ENCODE measurements at places on chromosomes 12 and 14.

- DNase-seq, result no peak
Observed at GRCh38 chr12:454833-455232, 4.9 kb upstream of the B4GALNT3 start.

DNA sequence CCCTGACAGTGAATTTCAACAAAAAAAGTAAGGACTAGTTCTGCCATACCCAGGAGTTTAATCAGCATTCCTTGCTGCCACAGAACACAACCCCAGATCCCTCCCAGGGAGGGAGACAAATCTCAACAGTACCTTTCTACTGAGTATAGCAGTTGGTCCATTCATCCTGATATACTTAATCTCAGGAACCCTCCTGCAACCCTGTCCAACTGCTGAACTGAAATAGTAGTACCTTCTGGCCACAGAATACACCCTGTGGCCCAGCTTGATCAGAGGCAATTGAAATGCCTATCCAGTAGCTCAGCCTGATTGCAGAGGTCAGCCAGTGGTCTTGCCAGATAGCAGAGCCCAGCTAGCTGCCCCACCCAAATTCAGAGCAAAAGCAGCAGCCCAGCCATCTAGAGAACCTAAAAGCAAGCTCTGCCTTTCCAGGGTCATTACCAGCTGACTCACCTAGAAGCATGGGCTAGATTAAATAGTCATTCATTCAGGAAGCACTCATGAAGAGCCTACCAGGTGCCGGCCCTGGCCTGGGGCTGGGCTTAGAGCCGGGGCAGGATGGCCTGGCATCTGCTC is 40.0 kb upstream of the RHOJ start:
- no peak for DNase-seq

- DNase-seq, result no peak
Observed at GRCh38 chr14:33508126-33509062, 442.5 kb downstream of the EGLN3 start.

DNA sequence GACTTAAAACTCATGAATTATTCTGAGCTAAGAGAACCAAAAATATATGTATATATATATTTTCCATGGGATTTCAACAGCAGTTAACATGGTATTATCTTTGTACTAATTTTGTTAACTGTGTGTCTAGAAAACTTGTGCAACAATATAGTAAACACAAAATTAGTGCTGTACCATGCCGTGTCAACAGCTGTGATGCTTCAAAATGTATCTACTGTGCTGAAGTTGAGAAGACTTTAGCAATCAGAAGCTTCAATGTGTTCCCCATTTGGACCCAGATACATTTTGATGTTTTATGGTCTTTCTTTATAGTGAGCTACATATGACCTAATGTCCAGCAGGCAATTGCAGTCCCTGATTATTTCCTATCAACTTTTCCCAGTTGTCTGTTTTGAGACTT is 405.7 kb downstream of the DIO2 start:
- DNase-seq, result no peak

- DNase-seq, result no peak
Observed at GRCh38 chr12:92493816-92494215, 209.0 kb upstream of the PLEKHG7 start.

DNA sequence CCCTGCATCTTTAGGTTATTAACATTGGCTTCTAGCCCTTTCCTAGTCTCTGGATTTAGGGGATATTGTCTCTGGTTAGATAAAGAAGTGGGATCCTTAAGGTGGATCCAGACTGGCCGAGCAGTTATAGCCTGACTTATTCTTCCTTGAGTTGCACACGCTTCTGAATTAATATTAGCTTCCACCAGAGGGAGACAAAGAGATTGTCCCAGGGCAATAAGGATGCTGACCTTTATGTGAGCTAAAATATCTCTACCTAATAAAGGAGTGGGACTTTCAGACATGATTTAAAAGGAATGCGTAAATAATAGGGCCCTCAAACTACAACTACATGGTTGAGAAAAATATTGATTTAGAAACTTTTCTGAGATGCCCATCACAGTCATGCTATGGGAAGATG is 139.7 kb downstream of the SLCO1B3 start:
- no peak for DNase-seq

- DNase-seq, result no peak
Observed at GRCh38 chr14:75521415-75522199, 662 bp upstream of the BATF start.

GRCh38 chr12:42332301-42333285 is 6.6 kb downstream of the PPHLN1 start:
- DNase-seq, result no peak

DNA sequence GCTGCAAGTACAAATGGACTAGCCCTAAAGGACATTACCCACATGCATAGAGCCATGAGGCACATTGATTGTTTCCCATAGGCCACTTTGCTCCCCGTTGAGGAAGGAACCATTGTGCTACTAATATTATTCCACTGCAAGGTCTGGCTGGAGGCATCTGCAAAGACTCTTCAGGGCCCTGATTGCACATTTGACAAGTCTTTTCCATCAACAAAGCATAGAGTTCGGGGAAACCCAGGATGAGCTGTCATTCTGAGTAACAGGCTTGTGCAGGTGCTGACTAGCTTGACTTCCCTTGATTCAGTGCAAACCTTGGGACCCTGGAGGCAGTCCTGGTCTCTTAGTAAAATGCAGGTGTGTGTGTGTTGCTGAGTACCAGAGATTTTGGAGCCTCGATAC is 73.8 kb downstream of the SUSD6 start:
- DNase-seq, result no peak

DNA sequence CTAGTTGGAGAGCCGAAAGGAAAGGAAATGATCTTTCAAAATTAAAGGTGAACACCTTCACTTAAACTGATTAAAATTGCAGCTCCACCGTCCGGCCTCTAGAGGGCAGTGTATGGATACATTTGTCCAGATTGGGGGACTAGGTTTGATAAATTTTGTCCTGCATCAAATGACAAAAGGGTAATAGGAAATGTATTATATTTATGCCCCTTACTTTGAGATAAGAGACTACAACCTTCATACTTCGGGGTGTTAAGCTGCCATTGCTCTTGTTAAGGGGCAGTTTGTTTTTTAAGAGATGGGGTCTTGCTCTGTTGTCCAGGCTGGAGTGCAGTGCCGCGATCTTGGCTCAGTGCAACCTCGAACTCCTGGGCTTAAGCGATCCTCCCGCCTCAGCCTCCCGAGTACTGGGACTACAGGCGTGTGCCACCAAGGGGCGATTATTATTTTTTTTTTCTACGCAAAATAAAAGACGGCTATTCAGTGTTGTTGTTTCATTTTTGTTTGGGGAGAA is 818 bp upstream of the SUOX start:
- DNase-seq, result no peak

DNA sequence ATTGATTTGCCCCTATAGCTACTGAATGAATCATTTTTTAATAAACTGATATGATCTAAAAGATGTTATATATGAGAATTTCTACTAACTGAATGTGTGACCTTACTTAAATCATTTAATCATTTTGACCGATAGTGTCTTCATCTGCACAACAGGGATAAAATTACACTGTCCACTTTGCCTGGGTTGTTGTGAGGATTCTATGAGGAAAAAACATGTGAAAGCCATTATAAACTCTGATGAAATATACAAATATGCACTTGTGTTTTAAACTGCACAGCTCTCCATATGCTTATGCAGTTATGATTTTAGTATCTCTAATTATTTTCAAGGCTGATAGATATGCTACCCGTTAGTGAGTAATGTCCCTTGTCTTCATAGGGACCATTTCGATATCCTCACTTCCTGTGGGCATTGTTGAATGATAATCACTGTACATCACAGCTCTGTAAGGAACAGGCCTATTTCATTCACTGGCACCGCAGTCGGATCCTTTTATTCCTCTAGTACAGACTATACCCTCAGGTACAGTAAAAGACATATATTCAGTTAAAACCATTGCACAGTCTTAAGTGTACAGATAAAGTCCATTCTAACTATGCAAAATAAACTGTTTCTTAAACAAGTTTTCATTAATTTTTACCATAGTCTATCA is 88.7 kb upstream of the RAP1B start:
- no peak for DNase-seq

DNA sequence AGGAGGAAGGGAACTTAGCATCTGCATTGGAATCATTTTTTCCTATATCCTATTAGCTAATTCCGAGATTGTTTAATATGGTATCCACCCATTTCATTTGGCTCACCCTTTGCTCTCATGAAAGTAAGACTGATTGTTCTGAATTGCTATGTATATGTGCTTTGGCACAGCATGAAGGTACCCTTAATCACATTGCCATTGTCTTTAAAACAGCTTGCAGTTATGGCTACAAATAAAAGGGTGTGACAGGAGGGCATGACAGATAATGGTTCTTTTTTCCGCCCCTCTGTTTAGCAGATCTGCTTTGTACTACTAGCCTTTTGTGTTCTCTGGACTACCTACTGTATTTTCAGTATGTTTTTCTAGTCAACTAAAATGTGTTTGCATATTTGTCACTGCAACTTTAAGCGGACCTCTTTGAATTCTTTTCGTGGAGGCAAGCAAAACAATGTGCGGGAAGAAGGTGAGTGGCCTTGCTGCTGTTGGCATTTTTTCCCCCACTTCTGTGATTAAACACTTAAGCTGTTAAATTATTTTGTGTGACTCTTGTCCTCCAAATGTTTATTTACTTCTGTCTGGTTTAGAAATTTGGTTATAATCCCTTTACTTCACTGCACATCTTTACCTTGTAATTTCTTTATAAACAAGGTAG is 35.8 kb downstream of the FBXO34 start:
- DNase-seq, result no peak

DNA sequence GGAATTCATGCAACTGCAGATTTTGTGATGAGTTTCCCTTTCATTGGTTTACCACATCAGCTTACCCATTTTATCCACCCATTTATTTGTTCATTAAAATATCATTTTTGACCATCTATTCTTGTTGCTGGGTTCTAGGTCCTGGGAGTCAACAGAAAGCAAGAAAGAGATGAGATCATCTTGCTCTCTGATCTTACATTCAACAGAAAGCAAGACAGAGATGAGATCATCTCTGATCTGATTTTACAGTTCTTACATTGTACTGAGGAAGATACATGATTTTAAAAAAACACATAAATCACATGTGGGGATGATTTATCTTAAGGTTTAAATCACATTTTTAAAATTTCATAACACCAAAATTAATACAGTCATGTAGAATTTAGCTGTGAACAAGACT is 2.3 kb downstream of the TAS2R46 start:
- DNase-seq, result no peak
